ENCODE measurements at places on chromosomes 1 and 21. TPM values are rescaled to one million over a fixed set of nuclear protein-coding genes. Genes with fewer than 3 reads are reported as not detected.

DNA sequence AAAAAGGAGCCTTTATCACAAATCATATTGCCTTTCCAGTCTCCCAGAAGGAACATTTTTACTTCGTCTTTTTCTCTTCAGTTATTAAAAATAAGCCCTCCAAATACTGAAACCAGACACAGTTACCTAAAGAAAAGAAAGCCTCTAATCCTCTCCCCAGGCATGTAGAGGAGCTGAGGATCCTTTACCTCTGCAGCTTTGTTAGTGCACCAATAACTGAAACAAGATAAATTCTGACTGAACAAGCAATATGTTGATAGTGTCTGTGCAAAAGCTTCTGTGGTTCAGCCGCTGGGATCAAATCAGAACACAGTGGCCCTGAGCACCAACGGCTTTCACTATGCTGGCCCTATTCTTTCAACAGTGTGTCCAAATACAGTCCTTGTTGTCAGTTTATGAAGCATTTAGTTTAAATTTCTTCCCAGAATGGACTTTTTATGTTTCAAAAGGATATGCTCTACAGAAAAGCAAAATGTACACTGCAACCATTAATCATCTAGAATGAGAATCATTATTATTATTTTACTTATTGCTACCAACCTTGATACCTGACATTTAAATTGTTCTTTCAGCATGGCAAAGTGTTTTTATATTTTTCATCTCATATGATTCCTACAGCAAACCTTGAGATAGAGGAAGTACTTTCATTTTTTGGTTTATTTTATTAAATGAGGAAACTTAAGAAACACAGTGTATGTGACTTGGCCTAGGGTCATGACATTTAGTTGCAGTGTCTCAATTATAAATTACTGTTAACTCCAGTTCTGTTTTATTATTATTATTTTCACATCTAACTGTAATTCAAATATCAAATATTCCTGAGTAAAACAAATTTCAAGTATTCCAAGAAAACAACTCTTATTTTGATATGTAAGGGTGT is 217.9 kb downstream of the NEGR1 start:
- no peak overlapping the region for H3K4me3 ChIP-seq
- DNase-seq = no peak
- no peaks in the 10 kb centered on the region for H3K27me3 ChIP-seq
- no peak overlapping the region for H3K27ac ChIP-seq
- no peaks in the 10 kb centered on the region for H3K36me3 ChIP-seq

DNA sequence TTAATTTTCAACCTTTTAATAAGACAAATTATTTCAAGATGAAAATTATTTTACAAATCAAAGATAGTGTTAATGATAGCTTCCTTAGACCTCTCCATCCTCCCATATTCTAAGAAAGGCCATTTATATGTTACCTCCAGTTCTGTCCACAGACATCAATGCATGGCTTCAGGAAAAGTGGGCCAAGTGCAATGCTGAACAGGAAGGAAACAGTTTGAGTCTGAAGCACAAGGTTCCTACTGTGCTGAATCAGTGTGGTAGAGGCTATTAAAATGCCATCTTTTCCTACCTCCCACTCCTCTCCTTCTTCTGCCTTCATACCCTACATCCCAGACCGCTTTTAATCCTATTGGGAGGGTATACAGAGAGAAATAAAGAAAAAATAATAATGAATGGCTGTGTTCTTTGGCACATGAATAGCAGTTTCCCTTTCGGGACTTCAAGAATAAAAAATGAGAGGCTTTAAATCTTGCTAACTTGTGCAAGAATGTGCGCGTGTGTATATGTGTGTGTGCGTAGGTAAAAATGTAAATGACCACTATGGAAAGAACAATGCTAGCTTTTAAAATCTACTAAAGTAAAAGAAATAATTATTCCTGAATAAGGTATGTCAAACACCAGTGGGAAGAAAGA is 62.6 kb upstream of the C1orf105 start:
- DNase-seq = no peak
- peaks cover 4% of the 10 kb centered on the region for H3K36me3 ChIP-seq
- peaks cover 50% of the 10 kb centered on the region for H3K4me1 ChIP-seq
- H3K4me3 ChIP-seq = no peak overlapping the region

DNA sequence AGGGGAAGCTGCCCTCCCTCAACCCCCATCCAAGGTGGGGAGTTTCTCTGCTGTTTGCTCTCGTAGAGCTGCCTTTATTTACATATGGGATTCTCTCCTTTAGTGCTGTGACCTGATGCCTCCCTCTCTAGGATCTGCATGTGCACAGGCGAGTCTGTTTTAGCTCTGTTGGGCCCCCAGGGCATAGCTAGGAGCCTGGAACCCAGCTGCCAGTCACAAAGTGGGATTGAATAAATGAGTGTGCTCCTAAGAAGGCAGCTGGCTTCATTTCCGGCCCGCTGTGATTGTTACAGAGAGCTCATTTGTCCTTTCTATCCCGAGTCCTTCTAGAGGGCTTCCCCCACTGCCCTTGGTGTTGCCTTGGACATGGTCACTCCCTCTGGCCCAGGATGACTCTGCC is 176.6 kb downstream of the GRIK3 start:
- DNase-seq = no peak
- no peaks in the 10 kb centered on the region for H3K4me1 ChIP-seq
- H3K4me3 ChIP-seq = no peak overlapping the region

DNA sequence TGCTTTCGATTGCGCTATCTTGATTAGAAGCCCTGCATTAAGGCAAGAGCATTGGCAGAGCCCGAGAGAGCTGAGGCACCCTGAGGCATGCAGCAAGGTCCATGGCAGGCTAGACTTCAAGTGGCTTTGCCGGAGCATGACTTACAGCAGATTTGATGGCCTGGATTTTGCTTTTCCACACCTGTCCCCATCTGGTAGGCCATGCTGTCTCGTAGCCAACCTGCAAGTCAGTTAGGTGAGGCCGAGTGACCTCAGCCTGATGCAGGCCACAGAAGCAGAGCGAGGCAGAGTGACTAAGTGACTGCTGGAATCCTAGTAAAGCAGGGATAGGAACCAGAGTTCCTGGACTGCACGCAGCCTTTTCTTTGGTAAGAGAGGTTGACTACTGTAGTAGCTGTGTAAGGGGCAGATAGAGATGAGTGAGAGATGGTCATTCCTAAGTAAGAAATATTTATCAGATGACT is 148.9 kb downstream of the PBX1 start:
- no peak overlapping the region for H3K4me3 ChIP-seq
- H3K36me3 ChIP-seq = no peaks in the 10 kb centered on the region
- no peak overlapping the region for H3K27ac ChIP-seq
- no peaks in the 10 kb centered on the region for H3K27me3 ChIP-seq
- no peaks in the 10 kb centered on the region for H3K4me1 ChIP-seq

The S100A16 gene
- total RNA-seq = not detected

The CFHR1 gene
- total RNA-seq = not detected

The YY1AP1 gene
- 80.2 TPM for total RNA-seq

Measured in activated CD4-positive, alpha-beta memory T cell treated with anti-CD3 and anti-CD28 coated beads, Interleukin-2, amount 10 ng/mL, durations not matched to agents 7 days and 5 days (primary cell).